Neural progenitor cell (in vitro differentiated cells): ENCODE measurements at places on chromosomes 1 and 21.

DNA sequence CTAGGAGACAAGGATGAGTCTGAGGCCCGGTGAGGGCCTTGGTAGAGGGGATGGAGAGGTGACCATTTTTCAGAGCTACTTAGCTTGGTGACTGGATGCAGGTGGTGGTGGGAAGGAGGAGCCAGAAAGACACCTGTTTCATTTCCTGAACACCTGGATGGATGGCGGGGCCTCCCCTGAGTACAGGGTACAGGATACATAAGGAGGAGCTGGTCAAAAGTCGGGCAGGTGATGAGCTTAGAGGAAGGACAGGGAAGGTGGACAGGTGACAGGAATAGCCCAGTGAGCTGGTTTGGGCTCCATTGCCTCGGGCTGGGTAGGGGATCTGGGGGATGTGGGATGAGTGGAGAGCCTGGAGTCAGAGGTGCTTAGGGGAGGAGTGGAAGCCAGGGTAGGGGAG lies 6.3 kb downstream of the FAAH start:
- no peak for DNase-seq

GRCh38 chr1:56227401-56227800 lies 352.0 kb downstream of the PLPP3 start:
- DNase-seq = no peak

DNA sequence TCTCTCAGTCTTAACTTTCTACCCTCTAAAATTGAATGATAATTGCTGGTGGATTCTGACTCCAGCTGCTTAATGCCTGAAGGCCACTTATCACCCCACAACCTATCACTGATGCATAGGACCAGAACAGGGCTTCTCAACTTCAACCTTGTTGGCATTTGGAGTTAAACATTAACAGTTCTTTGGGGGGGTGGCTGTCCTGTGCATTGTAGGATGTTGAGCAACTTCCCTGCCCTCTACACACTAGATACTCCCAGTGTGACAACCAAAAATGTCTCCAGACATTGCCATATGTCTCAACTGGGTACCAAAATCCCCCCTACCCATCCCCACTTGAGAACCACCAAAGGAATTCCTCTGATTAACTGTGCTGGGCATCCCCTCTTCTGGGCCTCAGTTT lies 275.4 kb upstream of the TMEM51 start:
- no peak for DNase-seq

GRCh38 chr1:110545492-110545891 lies 26.5 kb upstream of the KCNA10 start:
- DNase-seq = no peak

DNA sequence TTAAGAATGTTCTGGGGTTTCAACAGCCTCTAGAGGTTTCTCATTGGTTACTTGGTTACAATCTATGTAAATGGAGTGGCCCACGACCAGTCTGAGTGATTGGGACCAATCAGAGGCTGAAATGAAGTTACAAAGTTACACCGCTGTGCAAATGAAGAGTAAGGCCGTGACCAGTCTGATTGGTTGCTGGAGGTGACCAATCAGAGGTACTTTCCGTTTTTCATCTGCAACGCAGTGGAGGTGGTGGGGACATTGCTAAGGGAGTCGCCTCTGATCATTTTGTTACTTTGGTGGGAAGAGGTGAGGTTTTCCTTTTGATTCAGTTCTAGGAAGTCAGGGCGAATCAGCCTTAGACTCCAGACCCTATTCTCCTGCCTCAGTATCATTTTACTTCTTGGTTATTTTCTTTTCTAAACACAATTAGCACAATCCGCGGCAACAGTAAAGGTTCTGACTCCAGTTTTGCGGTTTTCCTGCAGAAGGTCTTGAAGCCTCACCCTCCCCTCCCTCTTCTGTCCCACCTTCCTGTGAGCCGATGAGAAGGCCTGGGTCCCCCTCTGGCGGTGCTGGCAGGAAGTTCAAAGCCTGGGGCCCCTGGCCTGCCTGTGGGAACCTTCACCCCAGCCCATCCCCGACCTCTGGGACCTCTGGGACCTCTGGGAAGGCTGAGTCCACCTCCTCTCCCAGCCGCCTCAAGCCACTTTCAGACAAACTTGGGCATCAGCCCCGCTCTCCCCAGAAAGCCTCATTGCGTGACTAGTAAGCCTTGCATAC lies 38.7 kb upstream of the TTC34 start:
- DNase-seq = no peak

GRCh38 chr21:35559128-35559828 lies 501.0 kb downstream of the SETD4 start:
- no peak for DNase-seq

DNA sequence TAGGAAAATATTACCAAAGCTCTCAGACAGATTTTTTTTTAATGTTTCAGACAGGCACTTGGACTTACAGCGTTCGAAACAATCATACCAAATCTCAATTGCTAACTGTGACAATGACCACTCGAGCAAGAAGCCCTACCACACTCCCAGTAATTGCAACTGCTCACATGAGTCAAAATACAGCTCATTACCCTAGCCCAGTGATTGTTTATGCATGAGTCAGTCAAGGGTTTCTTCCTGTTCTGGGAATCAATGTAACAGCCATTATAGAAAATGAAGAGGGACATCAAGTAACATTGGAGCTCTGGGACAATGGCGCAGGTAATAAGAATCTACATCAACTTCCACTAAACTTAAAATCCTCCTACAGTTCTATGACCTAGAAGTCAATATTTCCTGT lies 56.1 kb upstream of the SH3GLB1 start:
- DNase-seq = no peak

DNA sequence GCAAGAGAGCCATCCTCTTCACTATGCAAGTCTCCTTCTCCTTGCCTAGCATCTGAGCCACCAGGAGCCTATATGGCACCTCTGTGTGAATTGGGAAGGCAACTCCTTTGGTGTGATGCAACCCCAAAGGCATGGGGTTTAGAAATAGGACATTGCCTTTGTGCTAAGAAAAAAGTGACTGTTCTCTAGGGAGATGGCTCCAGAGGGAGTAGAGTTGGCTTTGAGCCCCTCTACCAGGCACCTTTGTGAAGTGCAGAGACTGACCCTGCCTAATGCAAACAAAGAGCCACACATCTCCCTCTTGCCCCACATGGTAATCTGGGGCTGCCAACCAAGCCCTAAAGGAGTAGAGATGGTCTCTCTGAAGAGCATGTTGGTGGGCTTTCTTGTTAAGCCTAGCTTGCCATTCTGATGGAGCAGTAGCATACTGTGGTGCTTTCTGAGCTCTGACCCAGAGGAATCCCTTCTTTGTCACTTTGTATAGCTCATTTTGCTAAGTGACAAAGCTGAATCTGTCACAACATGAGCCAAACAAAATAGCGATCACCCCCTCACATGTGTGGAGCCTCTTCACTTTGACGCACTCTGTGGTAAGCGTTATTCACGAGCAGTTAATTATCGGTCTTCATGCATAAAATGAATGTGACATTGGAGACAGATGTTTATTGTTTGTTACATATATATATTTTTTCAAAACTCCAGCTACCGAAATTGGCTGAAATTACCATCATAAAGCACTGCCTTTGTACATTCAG lies 74.4 kb downstream of the RWDD3 start:
- no peak for DNase-seq

GRCh38 chr1:203300441-203301330 lies 4.6 kb upstream of the BTG2 start:
- no peak for DNase-seq

DNA sequence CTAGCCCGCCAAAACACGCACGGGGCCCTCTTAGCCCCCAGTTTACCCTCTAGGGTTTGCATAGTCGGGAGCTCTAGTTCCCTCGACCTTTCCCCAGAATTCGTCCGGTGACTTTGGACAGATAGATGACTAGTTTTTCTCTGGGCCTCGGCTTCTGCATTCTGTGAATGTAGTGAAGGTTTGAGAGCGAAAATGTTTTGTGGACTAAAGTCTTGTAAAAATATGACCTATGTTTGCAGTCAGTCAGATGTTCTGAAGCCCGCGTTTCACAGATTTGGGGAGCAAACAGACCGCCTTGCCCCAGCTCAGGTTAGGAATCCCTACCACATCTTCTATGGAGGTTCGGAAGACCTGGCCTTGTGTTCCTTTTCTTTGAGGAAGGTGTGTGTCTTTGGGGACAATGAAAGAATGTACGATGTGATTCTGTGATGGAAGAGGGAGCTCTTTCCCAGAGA lies 401 bp downstream of the UQCRH start:
- DNase-seq = no peak

DNA sequence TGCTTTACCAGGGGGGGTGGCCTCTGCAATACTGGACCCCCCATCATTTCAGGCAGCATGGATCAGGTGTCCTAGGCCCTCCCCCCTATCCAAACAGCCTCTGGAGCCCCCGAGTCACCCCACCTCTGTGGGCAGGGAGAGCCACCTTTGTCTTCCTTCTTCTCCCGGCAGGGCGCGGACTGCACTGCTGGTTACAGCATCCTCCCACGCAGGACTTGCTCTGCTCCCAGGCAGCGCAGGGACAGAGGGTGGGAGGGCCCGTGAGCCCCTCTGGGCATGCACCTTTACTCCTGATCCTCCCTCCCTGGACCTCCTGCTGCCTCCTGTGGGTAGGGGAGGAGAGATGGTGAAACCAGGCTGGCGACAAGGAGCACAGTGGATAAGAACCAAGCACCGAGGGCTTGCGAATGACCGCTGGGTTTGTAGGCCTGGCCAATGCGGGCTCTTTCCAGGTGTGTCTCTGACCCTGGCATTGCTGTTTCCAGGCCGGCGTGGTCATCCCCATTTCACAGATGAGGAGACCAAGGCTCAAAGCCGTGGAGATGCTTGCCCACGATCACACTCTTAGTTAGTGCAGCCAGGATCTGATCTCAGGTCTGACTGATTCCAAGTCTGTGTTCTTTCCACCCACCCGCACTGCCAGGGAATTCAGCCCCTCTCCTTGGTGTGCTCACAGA lies 73.6 kb upstream of the TARDBP start:
- no peak for DNase-seq

GRCh38 chr1:234605399-234605982 lies 4.5 kb downstream of the IRF2BP2 start:
- DNase-seq = no peak

GRCh38 chr1:184621260-184621659 lies 133.4 kb downstream of the EDEM3 start:
- no peak for DNase-seq

DNA sequence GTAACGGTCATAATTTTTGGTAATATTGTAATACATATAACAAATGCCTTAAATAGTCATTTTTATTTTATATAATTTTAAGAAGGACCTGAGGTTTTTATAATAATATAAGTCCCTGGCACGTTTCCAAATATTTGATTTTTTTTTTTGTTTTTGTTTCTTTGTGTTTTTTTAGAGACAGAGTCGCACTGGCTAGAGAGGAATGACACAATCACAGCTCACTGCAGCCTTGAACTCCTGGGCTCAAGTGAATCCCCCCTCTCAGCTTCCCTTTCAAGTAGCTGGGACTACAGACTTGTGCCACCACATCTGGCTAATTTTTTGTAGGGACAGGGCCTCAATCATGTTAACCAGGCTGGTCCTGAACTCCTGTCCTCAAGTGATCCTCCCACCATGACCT lies 29.7 kb downstream of the ARHGAP29 start:
- DNase-seq = no peak

DNA sequence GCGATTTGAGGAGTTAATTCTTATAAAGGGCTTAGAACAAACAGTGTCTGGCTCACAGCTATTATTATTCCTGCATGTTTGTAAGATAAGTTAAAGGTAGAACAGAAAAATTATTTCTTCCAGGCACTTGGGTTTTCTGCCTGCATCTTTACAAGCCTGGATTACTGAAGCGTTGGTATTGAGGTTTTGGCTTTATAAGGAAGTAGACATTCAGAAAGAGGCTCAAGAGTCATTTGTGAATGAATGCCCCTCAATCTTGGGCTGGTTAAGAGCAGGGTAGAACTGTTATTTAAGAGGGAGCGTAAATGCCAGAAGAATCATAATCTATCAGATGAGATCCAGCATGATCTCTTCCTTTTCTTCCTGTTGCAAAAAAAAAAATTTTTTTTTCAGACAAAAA lies 77.3 kb upstream of the ARID1A start:
- peak; percentile 24 for DNase-seq
